Epithelial cell of proximal tubule (primary cell): ENCODE measurements at places on chromosomes 4 and X. TPM values are rescaled to one million over a fixed set of nuclear protein-coding genes. Genes with fewer than 3 reads are reported as not detected.

STK32B gene
- 3.7 and 4.2 TPM in 2 replicates for total RNA-seq

KIT gene
- 0.12 and 0.22 TPM in 2 replicates for total RNA-seq

RNF128 gene
- total RNA-seq: 0.36 and 1.2 TPM in 2 replicates

FBXO8 gene
- total RNA-seq: 12.9 and 14.7 TPM in 2 replicates

SMARCA5 gene
- total RNA-seq: 39.0 and 39.5 TPM in 2 replicates

GJB1 gene
- 0.07 and 0.40 TPM in 2 replicates for total RNA-seq

ADAM29 gene
- total RNA-seq: not detected in 2 replicates

CTSO gene
- 4.1 and 6.5 TPM in 2 replicates for total RNA-seq
